ENCODE measurements at places on chromosomes 13 and 19. TPM values are rescaled to one million over a fixed set of nuclear protein-coding genes. Genes with fewer than 3 reads are reported as not detected.

KLC3 gene
- polyA plus RNA-seq = 15.3 TPM

DNA sequence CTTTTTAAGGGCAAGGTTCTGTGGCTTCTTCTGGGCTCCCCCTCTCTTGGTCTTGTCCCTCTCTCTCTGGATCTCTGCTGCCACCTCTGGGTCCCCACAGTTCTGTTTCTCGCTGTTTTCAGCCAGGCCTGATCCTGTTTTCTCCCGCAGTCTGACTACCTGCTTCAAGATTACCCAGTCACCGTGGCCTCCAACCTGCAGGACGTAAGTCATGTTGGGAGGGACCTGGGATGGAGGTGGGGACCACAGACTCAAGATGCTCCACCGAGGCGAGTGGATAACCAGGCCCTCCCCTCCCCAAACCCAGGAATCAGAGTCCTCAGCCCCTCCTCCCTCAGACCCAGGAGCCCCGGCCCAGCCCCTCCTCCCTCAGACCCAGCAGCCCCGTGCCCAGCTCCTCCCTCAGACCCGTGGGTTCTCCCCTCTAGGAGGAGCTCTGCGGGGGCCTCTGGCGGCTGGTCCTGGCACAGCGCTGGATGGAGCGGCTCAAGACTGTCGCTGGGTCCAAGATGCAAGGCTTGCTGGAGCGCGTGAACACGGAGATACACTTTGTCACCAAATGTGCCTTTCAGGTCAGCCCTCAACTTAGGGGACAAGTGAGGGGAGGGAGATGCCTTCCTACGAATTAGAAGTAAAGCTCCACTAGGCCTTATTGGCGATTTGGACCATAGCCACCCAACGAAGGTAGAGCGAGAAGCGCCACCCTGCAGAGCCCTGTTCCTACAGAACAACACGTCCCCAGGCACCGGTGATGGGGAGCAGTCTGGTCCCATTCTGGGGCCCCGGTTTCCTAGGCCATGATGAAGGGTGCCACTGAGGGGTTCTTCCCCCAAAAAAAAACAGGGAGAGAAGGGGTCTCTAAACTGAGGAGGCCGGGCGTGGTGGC lies 2.2 kb downstream of the FLT3LG start:
- H3K36me3 ChIP-seq = no peaks in the 10 kb centered on the region
- DNase-seq = no peak
- peaks cover 4% of the 10 kb centered on the region for H3K27me3 ChIP-seq
- no peak overlapping the region for H3K27ac ChIP-seq
- peaks cover 4% of the 10 kb centered on the region for H3K4me1 ChIP-seq

DNA sequence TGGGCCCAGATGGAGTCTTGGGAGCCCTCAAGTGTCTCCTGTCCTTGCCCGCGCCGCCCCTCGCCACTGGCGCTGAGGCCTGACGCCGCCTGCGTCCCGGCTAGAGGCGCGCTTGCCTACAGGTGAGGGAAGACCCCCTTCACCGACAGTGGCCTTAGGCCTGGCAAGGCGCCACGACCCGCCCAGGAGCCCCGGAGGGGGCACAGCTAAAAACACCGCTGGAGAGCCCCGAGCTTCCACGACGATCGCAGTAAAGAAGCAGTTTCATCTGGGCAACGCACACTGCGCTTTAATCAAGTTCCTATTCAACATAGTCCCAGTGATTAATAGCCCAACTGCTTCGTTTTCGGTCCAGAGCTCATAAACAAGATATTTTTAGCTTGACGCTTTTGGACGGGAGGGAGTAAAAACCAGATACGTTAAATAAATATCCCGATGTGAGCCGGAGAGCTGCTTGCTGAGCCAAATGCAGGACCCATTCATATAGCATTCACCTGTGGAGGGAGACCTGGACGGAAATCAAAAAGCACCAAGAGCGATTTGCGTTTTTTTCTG lies 1.5 kb upstream of the CEBPA start:
- no peak overlapping the region for H3K27ac ChIP-seq
- H3K36me3 ChIP-seq = no peaks in the 10 kb centered on the region
- peaks cover 21% of the 10 kb centered on the region for H3K27me3 ChIP-seq
- peaks cover 28% of the 10 kb centered on the region for H3K4me1 ChIP-seq
- peak overlapping the region; percentile 77 for H3K4me3 ChIP-seq

- no peak overlapping the region for H3K4me3 ChIP-seq
- H3K27ac ChIP-seq = no peak overlapping the region
- H3K27me3 ChIP-seq = no peaks in the 10 kb centered on the region
- H3K36me3 ChIP-seq = no peaks in the 10 kb centered on the region
- DNase-seq = no peak
- H3K4me1 ChIP-seq = no peaks in the 10 kb centered on the region
Observed at GRCh38 chr13:114339857-114340534, 25.7 kb downstream of the CHAMP1 start.

DNA sequence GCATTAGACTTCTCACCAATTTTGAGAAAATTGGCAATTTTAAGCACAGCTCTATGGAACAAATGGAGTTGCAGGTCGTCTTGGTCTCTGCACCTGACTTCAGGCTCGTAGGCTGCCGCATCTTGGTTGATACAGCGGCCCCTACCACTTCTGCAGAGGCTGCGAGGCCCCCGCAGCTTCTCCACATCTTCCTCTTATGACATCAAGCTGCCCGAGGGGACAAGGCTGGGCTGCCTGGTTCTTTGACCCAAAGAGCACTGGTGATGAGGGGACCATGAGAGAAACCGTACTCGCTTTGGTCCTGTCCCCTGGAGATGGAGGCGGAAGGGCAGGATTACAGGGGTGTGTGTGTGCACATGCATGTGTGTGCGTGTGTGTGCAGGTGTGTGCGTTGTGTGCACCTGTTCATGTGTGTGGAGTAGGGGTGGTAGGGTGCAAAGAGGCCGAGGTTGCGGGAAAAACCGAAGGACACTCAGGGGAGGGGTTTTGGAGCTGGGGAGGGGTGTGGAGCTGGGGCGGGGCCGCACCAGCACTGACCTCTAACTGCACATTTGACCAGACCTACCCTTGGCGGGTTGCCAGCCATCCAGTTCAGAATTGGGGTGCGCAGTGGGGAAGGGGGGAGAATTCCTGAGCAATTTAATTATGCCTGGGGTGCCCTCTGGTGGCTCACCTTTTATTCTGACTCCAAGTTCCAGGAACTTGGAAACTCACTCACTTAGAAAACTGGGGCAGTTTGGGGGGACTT lies 65.1 kb upstream of the ARHGEF7 start:
- no peaks in the 10 kb centered on the region for H3K27me3 ChIP-seq
- no peaks in the 10 kb centered on the region for H3K36me3 ChIP-seq
- no peak overlapping the region for H3K4me3 ChIP-seq
- DNase-seq = no peak
- no peak overlapping the region for H3K27ac ChIP-seq

GRCh38 chr13:36445278-36445677 lies 13.0 kb downstream of the CCNA1 start:
- H3K27ac ChIP-seq = no peak overlapping the region
- H3K27me3 ChIP-seq = no peaks in the 10 kb centered on the region
- no peaks in the 10 kb centered on the region for H3K36me3 ChIP-seq
- no peak for DNase-seq

DNA sequence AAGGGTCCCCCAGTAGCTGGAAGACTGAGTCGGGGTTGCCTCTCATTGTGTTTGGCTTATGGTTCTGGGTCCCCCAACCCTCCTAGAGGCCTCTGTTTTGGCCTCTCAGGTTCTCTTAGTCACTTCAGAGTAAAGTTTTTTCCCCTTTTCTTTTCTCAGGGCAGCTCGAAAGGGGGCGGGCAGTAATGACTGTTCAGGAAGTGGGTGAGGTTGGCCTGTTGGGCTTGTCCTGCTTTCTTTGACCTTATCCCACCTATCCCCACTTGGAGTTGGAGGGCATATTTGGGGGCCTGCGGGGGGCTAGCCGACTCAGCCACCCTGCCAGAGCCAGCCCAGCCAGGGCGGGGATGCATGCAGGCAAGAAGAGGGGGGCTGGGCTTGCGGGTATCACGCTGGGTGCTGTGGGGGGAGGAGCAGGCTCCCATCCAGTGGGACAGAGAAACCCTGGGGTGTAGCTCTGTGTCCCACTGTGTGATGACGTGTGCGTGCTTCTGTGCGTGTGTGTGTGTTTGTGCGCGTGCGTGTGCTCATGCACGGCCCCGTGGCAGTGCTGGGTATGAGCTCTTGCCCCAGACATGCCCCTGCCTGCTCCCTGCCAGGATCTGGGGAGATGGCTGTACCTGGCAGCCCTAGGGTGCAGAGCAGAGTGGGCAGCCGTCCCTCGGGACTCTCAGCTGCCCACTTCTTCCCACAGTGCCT lies 1.4 kb downstream of the CIC start:
- peaks cover 19% of the 10 kb centered on the region for H3K36me3 ChIP-seq
- no peaks in the 10 kb centered on the region for H3K27me3 ChIP-seq
- peak overlapping the region; percentile 86 for H3K4me3 ChIP-seq
- peak; percentile 83 for DNase-seq
- peak overlapping the region; percentile 95 for H3K27ac ChIP-seq

DNA sequence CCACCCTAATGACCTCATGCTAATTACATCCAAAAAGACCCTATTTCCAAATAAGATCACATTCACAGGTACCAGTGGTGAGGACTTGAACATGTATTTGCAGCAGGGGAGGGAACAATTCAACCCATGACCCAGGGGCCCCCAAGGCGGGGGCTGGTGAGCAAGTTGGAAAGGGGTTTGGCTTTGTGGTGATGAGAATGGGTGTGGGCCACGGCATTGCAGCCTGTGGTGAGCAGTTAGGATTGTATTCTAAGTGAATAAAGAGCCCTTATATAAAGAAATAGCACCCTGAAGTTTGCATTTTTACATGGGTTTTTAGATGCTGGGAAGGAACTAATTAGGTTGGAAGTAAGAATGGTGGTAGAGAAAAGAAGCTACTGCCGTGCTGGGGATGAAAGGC lies 694.2 kb downstream of the EFNB2 start:
- no peak overlapping the region for H3K27ac ChIP-seq
- DNase-seq = no peak
- no peaks in the 10 kb centered on the region for H3K27me3 ChIP-seq
- H3K36me3 ChIP-seq = no peaks in the 10 kb centered on the region
- H3K4me3 ChIP-seq = no peak overlapping the region

DNA sequence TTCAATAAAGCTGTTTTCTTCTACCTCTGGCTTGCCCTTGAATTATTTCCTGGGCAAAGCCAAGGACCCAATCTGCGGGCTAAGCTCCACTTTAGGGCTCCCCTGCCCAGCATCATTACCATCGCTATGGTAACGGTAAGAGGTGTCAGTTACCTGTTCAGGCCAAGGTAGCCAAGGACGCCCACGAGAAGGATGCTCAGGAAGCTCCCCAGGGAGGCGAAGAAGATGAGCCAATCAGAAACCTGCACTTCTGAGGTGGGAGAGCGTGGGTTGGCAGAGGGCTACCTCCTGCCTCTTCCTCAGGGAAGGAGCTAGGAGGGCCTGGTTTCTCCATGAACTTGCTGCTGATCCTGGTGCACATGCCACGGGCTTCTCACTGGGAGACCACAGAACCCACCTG lies 24.7 kb downstream of the IL12RB1 start:
- no peak for DNase-seq
- no peak overlapping the region for H3K27ac ChIP-seq
- no peaks in the 10 kb centered on the region for H3K27me3 ChIP-seq
- H3K4me3 ChIP-seq = no peak overlapping the region
- no peaks in the 10 kb centered on the region for H3K4me1 ChIP-seq
- H3K36me3 ChIP-seq = no peaks in the 10 kb centered on the region

DNA sequence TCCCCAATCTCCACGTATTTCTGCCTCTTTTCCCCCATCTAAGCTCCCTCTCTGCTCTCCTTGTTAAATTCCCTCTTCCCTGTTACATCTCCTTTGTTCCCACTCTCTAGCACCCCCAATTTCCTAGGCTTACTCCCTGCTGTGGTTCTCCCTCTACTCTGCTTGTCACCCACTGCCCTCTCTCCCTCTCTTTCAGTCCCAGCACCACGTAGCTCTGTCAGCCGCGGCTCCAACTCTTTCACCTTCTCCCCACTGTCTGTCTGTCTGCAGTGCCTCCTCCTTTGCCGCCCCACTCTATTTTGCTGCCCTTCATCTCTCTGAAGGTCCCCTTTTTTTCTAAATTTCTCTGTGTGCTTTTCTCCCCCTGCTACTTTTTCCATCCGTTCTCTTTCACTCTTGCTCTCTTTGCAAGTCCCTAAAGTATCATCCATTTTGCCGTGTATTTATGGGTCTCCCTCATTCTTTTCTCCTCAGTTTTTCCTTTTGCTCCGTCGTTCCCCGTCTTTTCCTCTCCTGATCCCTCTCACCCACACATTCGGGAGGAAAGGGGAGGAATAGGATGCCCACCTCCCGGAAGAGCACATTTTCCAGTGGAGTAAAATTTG lies 937 bp downstream of the ZNF841 start:
- no peaks in the 10 kb centered on the region for H3K27me3 ChIP-seq
- H3K36me3 ChIP-seq = peaks cover 2% of the 10 kb centered on the region
- peaks cover 2% of the 10 kb centered on the region for H3K4me1 ChIP-seq
- peak overlapping the region; percentile 98 for H3K27ac ChIP-seq

DNA sequence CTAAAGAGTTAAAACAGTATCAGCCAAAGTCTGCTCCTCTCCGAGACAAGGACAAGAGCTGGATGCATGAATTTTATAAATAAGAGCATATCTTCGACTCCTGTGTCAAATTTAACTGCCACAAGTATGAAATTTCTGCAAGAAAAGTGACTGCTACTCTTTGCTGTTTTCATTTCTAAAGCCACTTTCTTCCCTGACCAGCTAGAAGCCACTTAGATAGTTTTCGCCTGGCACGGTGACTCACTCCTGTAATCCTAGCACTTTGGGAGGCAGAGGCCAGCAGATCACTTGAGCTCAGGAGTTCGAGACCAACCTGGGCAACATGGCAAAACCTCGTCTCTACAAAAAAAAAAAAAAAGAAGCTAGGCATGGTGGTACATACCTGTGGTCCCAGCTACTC lies 61.3 kb downstream of the ENOX1 start:
- H3K4me1 ChIP-seq = peaks cover 8% of the 10 kb centered on the region
- H3K27me3 ChIP-seq = no peaks in the 10 kb centered on the region
- H3K27ac ChIP-seq = no peak overlapping the region
- no peak overlapping the region for H3K4me3 ChIP-seq
- no peak for DNase-seq

DNA sequence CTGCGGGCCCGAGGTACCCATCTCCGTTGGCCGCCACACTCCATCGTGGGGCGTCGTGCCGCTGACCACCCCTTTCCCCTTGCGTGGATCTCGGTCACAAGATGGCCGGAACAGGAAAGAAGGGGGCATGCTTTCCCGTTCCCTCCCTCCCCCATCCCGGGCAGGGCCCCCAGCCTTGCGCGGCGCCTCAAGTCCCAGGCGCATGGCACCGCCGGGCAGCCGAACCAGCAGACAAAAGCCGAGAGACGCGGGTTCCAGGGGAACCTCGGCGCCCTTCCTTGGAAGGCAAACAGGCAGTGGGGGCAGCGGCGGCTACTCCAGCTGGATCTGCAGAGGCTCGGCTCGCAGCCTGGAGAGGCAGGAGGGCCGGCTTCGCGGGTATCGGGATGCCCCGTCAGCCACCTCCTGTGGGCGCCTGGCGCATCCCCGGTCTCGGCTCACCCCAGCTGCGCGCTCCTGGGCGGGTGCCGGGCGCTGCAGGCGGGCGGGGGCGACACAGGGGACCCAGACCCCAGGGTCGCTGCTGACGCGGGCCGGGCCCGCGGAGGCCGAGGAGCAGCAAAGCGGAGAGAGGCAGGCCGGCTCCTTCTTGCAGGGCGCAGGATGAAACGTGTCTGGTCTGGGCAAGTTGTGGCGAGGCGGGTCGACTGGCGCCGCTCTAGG lies 439 bp downstream of the DZIP1 start:
- H3K4me1 ChIP-seq = peaks cover 4% of the 10 kb centered on the region
- peaks cover 21% of the 10 kb centered on the region for H3K27me3 ChIP-seq
- H3K36me3 ChIP-seq = no peaks in the 10 kb centered on the region

All from keratinocyte (primary cell).